ENCODE measurements at places on chromosomes 2 and 18.

GRCh38 chr2:98604547-98604946 lies 3.8 kb downstream of the COA5 start:
- no peak for DNase-seq

DNA sequence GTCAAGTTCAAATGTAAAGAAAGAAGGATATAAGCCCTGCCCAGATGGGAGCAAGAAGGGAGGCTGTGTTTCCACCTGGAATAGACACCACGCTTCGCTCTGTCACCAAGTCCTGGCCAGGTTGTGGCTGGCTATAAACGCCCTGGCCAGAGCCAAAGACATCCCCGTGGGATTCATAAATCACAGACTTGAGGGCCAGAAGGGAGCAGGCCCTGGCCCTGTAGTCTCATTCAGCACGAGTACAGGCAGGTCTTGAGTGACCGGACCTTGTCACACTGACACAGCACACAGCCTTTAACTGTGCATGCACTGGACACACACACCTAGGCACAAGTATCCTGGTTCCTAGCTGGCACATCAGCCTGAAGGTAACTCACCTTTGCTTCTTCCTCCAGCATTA lies 94.5 kb upstream of the MGAT4A start:
- DNase-seq: no peak

GRCh38 chr18:79692056-79692455 lies 12.5 kb downstream of the CTDP1 start:
- no peak for DNase-seq

GRCh38 chr18:36934884-36935283 lies 106.0 kb downstream of the KIAA1328 start:
- DNase-seq: no peak

GRCh38 chr2:181778621-181779201 lies 98.4 kb upstream of the NEUROD1 start:
- no peak for DNase-seq

DNA sequence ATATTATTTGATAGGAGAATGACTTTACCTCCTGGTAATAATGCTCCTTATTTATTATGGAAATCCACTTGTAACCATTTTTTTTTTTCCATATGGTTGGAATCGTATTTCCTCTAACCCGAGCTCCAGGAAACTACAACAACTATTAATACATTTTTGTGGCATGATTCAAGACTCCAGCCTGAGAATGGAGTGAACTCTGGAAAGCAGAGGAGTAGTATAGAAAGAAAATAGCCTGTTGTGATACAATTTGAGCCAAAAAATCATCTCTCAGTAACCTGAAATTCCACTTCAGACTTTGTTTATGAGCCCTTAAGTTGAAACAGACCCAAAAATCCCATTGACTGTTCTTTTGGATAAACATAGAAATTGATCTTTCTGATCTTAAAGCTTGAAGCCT lies 921.1 kb downstream of the SOCS6 start:
- DNase-seq: no peak

DNA sequence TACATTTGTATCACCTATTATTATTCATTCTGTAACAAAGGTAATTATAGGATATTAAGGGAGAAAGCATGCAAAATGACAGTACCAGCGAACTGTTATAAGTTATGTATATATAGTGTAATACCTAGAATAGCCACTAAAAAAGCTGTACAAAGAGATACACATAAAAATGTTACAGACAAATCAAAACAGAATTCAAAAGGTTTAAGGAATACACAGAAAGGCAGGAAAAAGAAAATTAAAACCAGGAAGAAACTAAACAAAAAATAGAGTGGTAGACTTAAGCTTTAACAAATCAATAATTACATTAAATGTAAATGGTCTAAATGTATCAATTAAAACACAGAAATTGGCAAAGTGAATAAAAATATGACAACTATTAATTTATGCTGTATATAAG lies 176.4 kb upstream of the REV1 start:
- DNase-seq: no peak

DNA sequence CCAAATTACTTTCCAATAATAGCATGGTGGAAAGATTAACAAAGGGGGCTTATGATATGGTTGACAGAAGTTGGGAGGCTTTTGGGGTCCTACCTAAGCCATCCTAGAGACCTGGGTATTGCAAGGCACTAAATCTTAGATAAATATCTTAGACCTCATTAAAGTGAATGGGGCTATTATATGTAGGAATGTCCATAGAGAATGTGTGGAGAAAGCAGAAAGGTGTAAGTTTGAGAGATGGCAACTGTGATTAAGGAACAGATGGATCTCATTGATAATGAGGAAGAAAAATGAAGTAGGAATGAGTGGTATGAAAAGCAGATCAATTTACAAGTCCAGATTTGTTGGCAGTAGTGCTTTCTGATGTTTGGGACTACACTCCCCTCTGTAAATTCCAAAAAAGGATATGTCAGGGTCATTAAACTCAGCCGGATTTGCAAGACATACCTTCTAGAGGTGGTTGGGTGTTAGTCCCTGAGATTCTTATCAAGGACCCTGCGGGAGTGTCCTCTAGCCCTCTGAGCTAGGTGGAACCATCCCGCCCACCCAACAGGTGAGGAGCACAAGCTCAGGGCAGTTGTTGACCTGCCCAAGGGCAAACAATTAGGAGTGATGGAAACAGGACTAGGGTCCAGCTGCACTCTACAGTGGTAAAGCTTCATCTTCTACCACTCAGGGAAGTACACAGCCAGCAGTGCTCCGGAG lies 12.1 kb downstream of the TCF7L1 start:
- DNase-seq: no peak

- DNase-seq: no peak
These were observed 20.4 kb downstream of the GPC1 start for GRCh38 chr2:240455647-240456446.
